Activated B cell treated with CpG ODN at 0.5 μM for 24 hours (primary cell): ENCODE measurements at places on chromosomes 11 and 22. TPM values are rescaled to one million over a fixed set of nuclear protein-coding genes. Genes with fewer than 3 reads are reported as not detected.

Gene MMP7
- not detected in 2 replicates for total RNA-seq

Gene NRIP3
- total RNA-seq, result 0.32 TPM in 1 of 2 replicates, not detected in the other

Gene TPBGL
- not detected in 2 replicates for total RNA-seq

Gene SEC14L2
- total RNA-seq, result 0.40 and 0.42 TPM in 2 replicates

Gene MAP6
- 0.40 and 0.44 TPM in 2 replicates for total RNA-seq

Gene GNAZ
- total RNA-seq, result 9.3 and 12.2 TPM in 2 replicates

Gene CEP126
- 1.4 and 1.5 TPM in 2 replicates for total RNA-seq

Gene TSGA10IP
- not detected in 2 replicates for total RNA-seq

Gene KRTAP5-3
- not detected in 2 replicates for total RNA-seq

Gene SBF1
- 114 and 144 TPM in 2 replicates for total RNA-seq

Gene TSPAN32
- 6.8 and 7.3 TPM in 2 replicates for total RNA-seq

Gene LRRC74B
- not detected in 2 replicates for total RNA-seq

Gene MRGPRE
- total RNA-seq, result not detected in 2 replicates

Gene P2RY2
- total RNA-seq, result 0.22 and 0.42 TPM in 2 replicates

Gene PARVA
- not detected in 2 replicates for total RNA-seq

Gene MS4A2
- not detected in 2 replicates for total RNA-seq

Gene SYCE3
- total RNA-seq, result not detected in 2 replicates

Gene PRR33
- 0.16 TPM in 1 of 2 replicates, not detected in the other for total RNA-seq

Gene SNX32
- 0.37 and 1.0 TPM in 2 replicates for total RNA-seq

Gene CRYBA4
- total RNA-seq, result not detected in 2 replicates

Gene TPCN2
- 29.1 and 35.4 TPM in 2 replicates for total RNA-seq

Gene CABP4
- total RNA-seq, result 2.1 and 3.0 TPM in 2 replicates

Gene ZP1
- total RNA-seq, result not detected in 2 replicates

Gene NRXN2
- 0.54 and 0.73 TPM in 2 replicates for total RNA-seq

Gene SLC25A18
- total RNA-seq, result 0.15 and 0.27 TPM in 2 replicates

Gene BTG4
- not detected in 2 replicates for total RNA-seq

Gene SMARCB1
- total RNA-seq, result 156 and 161 TPM in 2 replicates

Gene NAV2
- 9.0 and 10.3 TPM in 2 replicates for total RNA-seq

Gene SLC36A4
- 14.9 and 17.0 TPM in 2 replicates for total RNA-seq

Gene UCP2
- total RNA-seq, result 424 and 458 TPM in 2 replicates

Gene HTR3A
- total RNA-seq, result 15.3 and 15.6 TPM in 2 replicates

Gene OR51F2
- not detected in 2 replicates for total RNA-seq

Gene TYR
- not detected in 2 replicates for total RNA-seq

Gene OR8G5
- total RNA-seq, result not detected in 2 replicates

Gene SOX10
- not detected in 2 replicates for total RNA-seq

Gene MYOD1
- not detected in 2 replicates for total RNA-seq

Gene ZNF280B
- total RNA-seq, result 2.5 TPM in 2 replicates

Gene SYT7
- not detected in 2 replicates for total RNA-seq

Gene EED
- 55.2 and 63.7 TPM in 2 replicates for total RNA-seq

Gene NPAS4
- total RNA-seq, result not detected in 2 replicates

Gene VPS11
- 49.6 and 53.6 TPM in 2 replicates for total RNA-seq

Gene OR52W1
- total RNA-seq, result not detected in 2 replicates

Gene BACE1
- not detected in 2 replicates for total RNA-seq

Gene MYEOV
- total RNA-seq, result 0.62 TPM in 1 of 2 replicates, not detected in the other

Gene CD248
- 0.22 TPM in 1 of 2 replicates, not detected in the other for total RNA-seq

Gene TBX1
- not detected in 2 replicates for total RNA-seq
